Keratinocyte (primary cell): ENCODE measurements at places on chromosomes 6 and 20.

GRCh38 chr6:35151466-35151865 is 10.3 kb upstream of the TCP11 start:
- DNase-seq: no peak

- peak; percentile 41 for DNase-seq
Measured at GRCh38 chr6:17585766-17586490, 14.2 kb upstream of the FAM8A1 start.

DNA sequence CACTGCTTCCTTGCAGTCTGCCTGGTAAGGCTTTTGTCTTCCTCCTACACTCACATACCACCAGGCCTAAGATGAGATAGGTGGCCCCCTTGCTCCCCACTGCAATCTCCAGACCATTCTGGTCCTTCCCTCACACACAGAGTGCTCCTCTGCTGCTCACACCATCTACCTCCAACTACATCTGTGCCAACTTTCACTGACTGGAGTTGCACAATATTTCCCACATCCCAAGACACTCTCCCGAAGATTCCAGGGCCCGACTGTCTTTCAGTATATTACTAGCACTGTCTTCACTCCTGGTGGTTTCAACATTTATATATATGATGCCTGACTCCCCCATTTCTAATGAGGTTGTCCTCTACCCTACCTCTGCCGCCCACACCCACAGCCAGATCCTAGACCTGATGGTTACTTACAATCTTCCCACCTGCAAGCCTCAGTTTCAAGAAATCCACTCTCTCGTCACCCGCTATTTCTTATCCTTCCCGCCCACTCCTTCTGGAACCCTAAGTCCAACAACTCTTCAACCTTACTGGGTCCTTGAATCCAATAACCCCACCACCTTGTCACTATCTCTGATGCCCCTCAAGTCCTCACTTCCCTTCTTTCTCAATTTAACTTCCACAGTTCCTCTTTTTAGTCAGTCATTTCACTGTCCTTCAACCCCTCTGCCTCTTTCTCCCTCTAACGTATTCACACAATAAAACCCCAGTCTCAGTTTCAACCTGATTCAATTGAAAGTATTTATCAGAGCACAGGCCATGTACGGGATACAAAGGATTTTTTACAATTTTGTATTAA is 21.6 kb downstream of the RALGAPA2 start:
- DNase-seq: no peak

DNA sequence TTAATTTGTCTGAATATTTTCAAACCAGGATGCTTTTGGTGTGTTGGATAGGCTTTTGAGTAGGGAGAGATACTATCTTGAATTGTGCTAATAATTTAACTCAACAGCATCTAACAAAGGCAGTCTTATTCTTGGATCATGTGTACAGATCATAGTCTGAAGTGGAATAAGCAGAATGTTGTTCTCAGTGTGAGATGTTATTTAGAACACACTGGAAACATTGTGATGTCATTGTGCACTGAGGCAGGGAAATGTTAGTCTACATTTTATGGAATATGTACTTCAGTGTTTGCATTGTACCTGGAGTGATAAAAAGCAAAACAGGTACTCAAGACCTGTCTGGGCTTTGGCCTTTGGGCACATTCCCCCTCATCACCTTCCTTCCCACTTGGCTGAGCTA is 35.0 kb downstream of the RNF144B start:
- no peak for DNase-seq

DNA sequence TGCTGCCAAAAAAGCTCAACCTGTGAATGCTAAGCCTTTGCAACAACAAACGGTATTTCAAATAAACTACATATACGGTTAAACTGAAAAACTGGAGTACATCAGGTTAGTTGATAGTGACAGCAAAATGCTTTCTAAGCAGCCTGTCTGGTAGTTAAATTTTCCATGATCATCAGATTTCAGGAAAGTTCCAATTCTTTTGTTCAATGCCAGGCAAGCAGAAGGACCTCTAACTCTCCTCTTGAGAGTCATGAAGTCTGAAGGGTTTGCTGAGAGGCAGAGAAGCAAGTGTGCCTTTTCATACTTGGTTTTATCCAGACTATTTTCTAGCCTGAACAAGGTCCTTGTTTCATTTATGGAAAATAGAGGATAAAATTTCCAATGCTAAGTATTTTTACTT is 4.5 kb downstream of the FLRT3 start:
- no peak for DNase-seq

- DNase-seq: no peak
Measured at GRCh38 chr20:59676851-59677182, 72.5 kb downstream of the PHACTR3 start.

DNA sequence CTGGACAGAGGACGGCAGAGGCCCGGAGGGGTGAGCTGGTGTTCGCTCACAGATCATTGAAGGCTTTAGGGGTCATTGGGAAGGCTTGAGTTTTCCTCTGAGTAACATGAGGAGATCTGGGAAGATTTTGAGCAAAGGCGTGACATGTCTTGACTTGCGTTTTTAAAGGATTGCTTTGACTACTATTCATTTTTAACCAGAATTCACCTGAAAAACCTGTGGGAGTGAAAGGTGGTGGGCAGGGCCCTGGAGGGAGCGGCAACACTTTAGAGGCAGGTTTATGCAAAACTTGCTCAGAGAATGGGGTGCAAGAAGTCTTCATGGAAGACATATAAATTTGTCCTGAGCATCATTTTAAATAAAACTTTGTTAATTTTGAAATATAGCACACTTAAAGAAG is 72.2 kb upstream of the EEF1E1 start:
- no peak for DNase-seq

DNA sequence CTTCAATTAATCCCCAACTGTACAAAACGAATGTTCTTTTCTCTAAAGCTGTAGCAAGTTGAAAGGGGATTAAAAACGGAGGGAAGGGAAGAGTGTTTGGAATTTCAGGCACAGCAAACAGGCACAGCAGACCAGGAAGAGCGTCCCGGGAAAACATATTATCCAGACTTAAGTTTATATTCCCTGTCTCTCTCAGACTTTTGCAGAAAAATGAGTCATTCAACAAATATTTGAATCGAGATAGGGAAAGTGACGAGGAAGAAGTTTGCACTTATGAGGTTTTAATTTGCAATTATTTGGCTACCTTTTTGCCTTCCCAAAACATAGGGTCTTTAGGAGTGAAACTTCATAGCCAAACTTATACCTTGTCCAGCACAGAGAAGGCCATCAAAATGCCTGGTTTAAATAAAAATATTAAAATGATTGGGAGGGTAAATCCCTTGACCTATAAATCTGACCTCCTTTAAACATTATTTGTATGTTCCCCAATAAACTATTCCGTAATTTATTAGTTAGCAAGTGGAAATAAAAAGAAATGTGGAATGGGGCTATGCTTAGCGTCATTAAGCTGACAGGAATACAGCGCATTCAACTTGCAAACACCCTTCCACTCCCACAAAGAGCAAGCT is 16.0 kb downstream of the HFE start:
- no peak for DNase-seq

DNA sequence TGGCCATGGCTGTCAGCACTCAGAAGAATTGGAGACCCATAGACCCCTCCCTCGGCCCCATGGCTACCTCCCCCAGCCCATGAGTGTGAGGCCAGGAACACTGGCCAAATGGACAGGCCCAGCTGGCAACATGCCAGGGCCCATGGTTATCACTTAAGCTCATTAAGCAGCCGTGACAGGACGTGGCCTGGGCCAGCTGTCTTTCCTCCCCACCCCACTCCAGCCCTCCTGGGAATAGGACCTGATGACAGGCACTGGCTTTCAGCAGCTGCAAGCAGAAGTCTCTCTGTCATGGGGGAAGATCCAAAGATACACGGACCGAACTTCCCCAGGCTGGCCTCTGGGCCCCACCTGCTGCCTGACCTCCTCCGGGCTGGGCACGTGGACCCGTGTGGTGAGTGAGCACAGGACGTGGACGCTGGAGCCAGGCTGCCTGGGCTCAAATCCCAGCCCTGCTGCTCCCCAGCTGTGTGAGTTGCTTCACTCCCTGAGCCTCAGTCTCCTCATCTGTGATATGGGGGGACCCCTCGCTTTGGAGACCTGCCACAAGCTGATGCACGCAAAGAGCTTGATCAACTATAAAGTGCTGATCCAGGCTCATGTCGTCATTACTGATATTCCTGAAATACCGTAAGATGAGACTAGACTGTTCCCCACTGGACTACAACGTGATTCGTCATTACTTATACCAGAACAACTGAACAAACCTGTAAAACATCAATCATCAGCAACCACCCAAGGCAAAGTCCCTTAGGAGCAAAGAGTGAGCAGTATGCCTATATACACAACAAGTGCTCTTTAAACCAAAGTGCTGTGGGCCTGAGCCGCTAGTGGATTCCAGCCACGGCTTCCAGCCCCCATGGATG is 22.0 kb upstream of the VSTM2L start:
- DNase-seq: no peak

DNA sequence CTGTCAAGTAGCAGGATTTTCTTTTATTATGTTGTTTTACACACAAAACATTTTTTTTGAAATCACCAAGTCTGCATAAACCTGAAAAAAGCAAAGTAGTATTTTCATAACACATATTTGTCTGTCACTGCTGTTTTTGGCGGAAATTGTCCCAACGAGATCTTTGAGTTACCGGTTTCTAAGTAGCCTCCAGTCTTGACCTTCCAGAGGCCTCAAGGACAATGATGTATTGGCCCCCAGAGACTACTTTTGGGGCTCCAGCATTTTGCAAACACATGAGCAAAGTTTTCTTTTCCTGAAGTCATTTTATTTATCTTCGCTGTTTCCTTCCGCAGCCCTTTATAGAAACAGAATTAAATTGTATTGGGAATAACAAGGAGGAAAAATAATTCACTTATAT is 862.6 kb downstream of the KIF16B start:
- DNase-seq: no peak

- DNase-seq: no peak
Measured at GRCh38 chr20:61788343-61788742, 277.3 kb downstream of the TAF4 start.

GRCh38 chr6:56040889-56041301 is 165.5 kb upstream of the BMP5 start:
- no peak for DNase-seq

DNA sequence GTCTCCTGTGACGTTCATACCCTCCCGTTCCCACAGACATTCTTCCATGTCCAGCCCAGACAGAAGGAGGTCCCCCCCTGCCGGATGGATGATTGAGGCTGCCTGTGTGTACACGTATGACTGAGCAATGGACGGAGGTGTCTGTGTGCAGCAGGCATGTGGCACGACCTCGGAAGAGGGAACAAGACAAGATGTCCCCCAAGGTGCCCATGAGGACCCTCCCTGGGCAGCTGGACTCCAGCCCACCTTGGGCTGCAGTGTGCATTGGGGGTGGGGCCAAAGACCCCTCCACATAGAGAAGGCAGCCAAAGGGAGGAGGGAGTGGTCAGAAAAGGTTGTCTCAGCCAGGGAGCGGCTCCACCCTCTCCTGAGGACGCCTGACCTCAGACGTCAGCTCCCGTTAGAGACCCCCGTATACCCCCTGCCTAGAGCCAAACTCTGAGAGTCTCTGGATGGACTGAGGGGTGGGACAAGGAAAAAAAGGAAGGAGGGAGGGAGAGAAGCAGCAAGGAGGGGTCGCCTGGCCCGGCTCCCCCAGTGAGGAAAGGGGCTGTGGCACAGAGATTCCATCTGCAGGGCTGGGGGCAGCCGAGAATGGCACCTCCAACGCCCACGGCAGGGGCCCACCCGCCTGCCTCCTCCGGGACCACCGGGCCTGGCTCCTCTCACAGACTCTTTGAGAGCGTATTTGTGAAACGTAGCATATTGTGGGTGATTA is 92.9 kb upstream of the BHLHE23 start:
- DNase-seq: no peak

GRCh38 chr6:82980086-82980485 is 85.6 kb downstream of the UBE3D start:
- no peak for DNase-seq

GRCh38 chr6:167130712-167131684 is 8.1 kb downstream of the CCR6 start:
- DNase-seq: no peak

DNA sequence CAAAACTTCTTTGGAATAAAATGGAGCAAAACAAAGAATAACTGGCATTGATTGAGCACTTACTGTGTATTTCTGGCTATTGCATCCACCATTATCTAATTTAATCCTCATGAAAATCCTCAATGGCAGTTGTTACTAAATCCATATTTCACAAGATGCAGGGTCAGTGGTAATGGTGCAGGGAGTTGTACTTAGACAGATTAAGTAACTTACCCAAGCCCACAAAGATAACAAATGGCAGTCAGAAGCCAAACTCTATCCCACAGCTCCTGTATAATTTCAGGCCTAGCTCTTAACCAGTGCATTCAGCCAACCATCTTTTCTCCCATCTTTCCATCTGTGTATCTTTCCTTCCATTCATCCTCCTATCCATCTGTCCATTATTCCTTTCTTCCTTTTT is 29.3 kb upstream of the SSTR4 start:
- no peak for DNase-seq

DNA sequence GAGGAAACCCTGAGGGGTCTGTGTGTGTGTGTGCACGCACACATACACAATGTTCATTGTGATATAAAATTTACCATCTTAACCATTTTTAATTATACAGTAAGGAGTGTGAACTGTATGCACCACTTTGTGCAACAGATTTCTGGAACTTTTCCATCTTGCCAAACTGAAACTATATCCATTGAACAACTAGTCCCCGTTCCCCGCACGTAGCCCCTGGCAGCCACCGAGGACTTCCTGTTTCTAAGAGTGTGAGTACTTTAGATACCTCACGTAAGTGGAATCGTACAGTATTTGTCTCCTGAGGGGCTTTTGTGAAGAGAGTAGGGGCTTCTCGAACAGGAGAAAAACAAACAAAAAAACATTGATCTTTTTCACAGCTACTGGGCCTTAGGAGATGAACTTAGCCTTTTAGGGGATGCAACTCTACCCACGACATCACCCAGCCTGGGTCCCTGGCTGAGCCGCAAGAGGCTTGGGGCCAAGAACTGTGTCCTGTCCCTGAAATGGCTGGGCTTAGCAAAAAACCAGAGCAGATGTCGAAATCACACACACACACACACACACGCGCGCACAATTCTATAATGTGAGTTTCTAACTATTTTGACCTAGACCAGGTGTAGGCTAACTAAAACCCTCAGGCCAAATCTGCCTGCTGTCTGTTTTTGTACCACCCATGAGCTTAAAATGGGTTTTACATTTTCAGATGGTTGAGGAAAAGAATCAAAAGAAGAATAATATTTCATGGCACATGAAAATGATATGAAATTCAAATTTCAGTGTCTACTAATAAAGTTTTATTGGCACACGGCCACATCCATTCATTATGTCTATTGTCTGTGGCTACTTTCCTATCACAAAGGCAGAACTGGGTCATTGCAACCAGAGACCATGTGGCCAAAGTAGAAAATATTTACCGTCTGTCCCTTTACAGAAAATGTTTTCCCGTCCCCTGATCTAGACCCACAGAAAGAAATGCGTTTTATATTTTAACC is 144.2 kb downstream of the EYA2 start:
- DNase-seq: no peak
